Fibroblast of mammary gland (primary cell): ENCODE measurements at places on chromosomes 1 and 21.

- DNase-seq, result no peak
Measured at GRCh38 chr1:90443354-90443753, 273.7 kb downstream of the BARHL2 start.

DNA sequence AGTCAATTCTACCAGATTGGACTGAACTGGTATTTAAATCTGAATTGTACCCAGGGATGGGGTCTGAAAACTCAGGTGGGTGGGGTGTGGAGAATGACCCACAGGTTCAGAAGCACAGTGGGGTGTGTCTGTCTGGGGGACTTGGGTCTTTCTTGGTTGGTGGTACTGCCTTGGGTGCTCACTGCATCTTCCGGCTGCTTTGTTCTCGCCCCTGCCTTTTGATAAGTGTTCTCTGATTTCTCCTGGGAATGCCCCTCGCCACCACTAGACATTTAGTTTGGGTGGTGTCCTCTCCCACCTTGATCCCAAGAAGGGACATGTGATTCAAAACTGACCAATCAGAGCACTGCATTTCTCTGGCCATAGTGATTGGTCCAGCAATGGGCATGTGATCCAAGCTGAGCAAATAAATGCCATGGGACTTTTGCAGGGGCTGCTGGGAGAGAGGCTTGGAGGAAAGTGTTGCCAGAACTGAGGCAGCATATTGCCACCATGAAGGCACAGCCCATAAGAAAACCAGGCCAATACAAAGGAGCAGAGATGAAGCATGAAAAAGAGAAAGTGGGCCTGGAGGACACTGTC is 270.5 kb downstream of the NPHP4 start:
- no peak for DNase-seq

DNA sequence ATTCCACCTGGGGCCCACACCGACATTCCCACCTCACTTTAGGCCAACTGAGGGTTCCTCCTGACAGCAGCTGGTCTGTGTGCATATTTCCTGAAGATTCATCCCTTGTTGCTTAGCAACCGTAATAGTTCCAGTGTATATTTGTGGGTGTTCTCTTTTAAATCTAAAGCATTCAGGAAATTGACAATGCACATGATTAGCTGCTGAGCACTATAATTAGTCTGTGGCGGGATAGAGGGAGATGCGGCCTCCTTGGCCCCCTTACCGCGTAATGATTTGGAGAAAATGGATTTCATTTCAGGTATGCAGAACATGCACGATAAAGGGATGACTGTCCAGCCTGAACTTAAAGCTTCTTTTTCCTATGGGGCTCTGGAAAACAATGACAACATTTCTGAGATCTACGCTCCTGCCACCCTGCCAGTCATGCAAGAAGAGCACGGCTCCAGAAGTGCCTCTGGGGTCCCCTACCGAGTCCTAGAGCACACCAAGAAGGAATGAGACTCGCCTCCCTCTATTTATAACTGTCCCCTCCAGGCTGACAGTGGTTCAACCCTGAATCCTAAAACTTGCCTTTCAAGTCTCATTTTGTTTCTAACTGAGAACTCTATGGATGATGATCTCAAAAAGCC is 33.8 kb upstream of the RCAN3 start:
- no peak for DNase-seq

DNA sequence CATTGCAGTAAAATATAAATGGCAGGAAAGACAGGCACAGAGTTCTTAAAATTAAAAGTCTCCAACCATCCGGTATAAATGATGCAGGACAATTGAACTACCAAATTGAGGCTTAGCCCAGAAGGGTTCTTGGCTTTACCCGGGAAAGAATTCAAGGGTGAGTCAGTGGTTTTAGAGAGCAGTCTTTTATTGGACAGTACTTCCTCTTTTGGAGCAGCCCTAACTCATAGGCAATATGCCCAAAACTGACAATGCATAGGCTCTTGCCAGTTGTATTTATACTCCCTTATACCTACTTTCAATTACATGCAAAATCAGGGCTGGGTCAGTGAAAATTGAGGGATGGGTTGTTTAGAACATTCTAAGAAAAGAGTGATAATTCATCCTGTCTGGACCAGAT is 1628.9 kb upstream of the PRMT6 start:
- peak; percentile 2 for DNase-seq

- DNase-seq, result no peak
Measured at GRCh38 chr1:207972337-207972736, 61.4 kb upstream of the CD34 start.

DNA sequence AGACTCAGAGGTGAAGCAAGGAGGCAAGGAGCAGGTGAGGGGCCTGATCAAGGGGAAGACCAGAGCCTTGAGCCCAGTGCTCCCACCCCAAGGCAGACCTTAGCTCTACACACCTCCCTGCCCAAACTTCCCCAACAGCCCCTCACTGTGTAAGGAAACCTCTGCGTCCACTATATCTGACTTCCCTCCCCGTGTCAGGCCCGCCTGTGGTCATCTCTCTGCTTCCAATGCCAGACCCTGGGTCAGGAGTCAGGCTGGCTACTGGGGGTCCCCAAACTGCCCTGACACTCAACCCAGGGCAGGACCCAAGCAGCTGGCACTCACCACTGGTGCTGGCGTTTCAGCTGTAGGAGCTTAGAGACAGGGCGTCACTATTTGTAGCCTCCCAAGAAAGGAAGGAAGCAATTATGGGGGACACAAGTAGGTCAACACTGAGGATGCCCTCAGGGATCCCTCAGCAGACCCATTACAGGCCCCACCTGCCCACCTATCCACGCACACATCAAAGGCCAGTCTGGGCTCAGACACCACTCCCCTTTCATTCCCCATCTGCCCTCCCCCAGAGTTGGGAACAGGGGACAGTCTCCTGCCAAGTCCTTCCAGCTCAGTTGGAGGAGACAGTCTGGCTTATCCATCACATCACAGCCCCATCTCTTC is 811 bp upstream of the S100A3 start:
- DNase-seq, result no peak
